ENCODE measurements at places on chromosomes 4 and X. TPM values are rescaled to one million over a fixed set of nuclear protein-coding genes. Genes with fewer than 3 reads are reported as not detected.

DNA sequence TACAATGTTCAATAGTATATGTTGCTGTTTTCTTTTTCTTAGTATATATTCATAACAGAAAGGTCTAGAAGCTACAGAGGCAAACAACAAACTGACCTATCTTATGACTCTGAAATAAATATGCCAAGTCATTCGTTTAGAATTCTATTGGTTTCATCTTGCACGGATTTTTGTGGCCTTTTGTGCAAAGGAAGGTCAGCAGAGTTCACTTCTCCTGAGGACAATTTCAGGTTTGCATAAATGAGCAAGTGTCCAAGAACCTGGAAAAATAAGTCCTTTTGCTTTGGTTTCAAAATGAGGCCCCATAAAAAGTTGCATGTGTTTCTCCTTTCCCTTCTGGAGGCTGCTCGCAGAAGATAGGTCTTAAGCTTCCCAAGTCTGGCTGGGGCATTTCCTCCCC, 156.9 kb downstream of the APBB2 start:
- H3K27me3 ChIP-seq, result no peaks in the 10 kb centered on the region
- H3K4me1 ChIP-seq, result 0 out of 2 replicates have a peak, but pooled peaks cover 4% of the 10 kb centered on the region
- H3K4me3 ChIP-seq, result no peak overlapping the region
- 0 out of 2 replicates have a peak overlapping the region, but pooled peaks have one; percentile 32 for H3K27ac ChIP-seq

DNA sequence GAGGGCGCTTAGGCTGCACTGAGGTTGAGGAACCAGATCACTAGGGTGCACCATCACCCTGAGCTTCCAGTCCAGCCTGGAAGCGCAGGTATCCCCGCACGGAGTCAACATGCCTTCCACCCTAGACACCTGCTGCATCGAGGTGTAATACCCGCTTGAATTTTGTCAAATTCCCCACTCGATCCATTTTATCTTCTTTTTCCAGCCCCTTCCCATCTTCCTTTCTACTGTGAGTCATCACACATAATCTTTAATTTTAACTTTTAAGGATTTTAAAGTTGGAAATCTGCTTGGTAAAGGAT, 821 bp downstream of the PLK4 start:
- H3K4me3 ChIP-seq, result peak overlapping the region; percentile 83
- H3K4me1 ChIP-seq, result peaks cover 10% of the 10 kb centered on the region
- no peaks in the 10 kb centered on the region for H3K27me3 ChIP-seq
- no peak overlapping the region for H3K27ac ChIP-seq
- no peaks in the 10 kb centered on the region for H3K36me3 ChIP-seq

DNA sequence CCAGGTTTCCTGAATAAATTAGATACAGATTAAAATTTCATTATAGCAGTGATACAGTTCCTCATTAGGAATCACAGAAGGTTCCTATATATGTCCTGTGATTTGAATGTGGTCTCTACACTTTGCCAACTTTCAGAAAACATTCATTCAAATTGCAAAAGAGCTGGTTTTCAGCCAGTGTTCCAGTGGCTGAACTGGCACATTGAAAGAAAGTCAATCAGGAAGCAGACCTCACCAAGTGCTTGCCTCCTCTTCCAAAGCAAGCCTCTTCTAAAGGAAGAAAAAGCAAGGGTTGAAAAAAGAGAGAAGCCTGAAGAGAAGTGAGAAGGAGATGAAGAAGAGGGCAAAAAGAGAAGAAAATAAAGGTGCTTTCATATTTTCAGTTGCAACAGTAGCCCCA, 12.7 kb downstream of the KLHL34 start:
- DNase-seq, result no peak
- no peaks in the 10 kb centered on the region for H3K27me3 ChIP-seq
- H3K36me3 ChIP-seq, result no peaks in the 10 kb centered on the region
- no peak overlapping the region for H3K4me3 ChIP-seq
- no peak overlapping the region for H3K27ac ChIP-seq

DNA sequence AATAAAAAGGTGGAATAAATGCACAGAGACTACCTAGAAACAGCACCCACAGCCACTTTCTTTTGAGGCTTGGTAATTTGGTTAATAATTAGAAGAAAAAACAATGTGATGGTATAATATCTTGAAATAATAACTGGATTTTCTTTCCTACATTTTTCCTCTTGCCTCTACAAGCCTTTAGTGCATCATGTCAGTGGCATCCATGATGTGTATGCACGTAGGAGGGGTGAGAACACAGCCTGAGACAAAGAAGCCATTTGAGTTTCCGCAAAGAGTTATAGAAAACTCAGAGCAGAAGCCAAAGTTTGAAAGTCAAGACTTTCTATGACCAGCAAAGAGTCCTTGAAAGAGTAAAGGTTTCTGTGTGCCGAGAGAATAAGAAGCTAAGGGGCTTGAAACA, 461.3 kb downstream of the BCOR start:
- H3K4me1 ChIP-seq, result no peaks in the 10 kb centered on the region
- DNase-seq, result no peak
- H3K27ac ChIP-seq, result no peak overlapping the region

GRCh38 chr4:105765690-105766407, 57.3 kb downstream of the GSTCD start:
- peak; percentile 28 for DNase-seq
- no peaks in the 10 kb centered on the region for H3K4me1 ChIP-seq
- H3K27ac ChIP-seq, result peak overlapping the region; percentile 43
- no peaks in the 10 kb centered on the region for H3K27me3 ChIP-seq
- H3K4me3 ChIP-seq, result no peak overlapping the region

DNA sequence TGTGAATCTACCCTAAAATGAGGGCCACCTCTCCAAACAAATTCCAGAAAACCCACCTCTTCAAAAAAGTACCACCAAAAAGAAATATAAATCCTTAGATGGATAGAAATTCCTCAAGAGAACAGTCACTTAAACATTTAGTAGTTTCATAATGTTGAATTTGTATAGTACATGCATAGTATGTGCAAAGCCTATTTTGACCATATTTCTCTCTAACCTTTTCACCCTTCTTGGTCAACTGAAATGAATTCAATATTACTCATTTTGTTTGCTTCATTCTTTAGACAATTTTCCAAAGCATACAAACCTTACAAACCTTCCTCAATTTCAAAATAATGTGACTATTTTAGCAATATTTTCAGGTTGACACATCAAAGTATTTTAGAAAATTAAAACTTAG, 4.1 kb downstream of the RHOXF1 start:
- DNase-seq, result no peak
- H3K4me1 ChIP-seq, result no peaks in the 10 kb centered on the region
- H3K4me3 ChIP-seq, result no peak overlapping the region
- H3K27me3 ChIP-seq, result no peaks in the 10 kb centered on the region
- H3K27ac ChIP-seq, result no peak overlapping the region

DNA sequence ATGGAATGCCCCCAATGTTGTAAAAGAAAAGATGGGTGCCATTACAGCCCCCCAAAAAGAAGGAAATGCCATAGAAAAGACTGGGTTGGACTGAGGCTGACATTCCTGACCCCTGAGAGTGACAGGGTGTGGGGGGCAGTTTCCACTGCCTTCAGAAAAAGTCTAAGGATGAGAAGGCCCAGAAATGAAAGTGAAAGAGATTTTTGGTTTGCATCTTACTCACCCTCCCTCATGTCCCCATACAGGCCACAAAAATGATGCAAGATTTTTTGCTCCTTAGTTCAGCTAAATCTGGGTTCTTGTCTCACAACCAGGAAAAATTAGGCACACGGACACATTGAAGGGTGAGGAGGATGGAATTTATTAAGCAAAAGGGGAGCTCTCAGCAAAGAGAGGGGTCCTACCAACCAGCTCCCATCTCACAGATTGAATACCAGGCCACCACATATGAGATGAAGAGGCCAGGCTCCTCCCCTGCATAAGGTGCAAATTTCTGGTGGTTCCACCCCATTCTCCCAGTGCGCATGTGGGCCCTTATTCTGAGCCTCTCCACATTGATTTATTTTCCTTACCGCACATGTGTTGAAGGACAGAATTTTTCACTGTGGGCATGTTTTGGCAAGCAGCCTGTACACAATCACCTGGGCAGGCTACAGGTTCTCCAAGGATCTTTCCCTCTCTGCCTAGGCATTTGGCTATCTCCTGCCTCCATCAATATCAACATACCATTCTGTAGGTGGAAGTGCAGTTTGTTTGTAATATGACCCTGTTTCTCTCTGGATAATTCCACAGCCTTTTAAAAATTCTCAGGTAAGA, 18.8 kb downstream of the PPP4R3C start:
- DNase-seq, result no peak
- H3K4me3 ChIP-seq, result no peak overlapping the region
- no peaks in the 10 kb centered on the region for H3K27me3 ChIP-seq
- no peak overlapping the region for H3K27ac ChIP-seq

- no peak overlapping the region for H3K4me3 ChIP-seq
- H3K27ac ChIP-seq, result peak overlapping the region; percentile 66
- DNase-seq, result peak; percentile 86
- no peaks in the 10 kb centered on the region for H3K36me3 ChIP-seq
Observed at GRCh38 chr4:184331268-184331995, 113.8 kb upstream of the ENPP6 start.

DNA sequence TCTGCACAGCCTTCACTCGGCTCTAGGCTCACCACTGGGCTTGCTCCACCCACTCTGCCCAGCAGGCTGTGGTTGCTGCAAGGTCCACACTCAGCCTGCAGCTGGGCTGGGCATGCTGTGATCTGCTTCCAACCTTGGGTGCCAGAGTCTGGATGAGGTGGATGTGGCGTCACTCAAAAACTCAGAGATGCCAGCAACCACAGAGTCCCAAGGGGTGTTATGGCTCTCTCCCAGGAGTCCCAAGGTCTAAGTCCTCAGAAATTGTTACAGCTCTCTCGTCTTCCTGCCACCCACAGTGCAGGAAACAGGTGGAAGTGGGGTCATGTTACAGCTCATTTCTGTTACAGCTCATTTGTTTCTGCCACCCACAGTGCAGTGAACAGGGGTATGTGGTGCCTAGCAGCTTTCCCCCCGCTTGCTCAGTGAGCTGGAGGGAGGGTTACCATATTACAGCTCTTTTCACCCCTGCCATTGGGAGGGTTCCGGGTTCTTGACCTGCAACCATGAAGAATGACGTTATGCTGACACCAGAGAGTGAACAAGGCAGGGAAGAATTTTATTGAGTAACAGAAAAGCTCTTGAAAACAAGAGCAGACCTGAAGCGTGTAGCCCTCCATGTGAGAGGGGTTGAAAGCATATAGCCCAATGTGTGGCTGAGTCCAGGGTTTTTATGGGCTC, 893.9 kb downstream of the PCDH7 start:
- no peak overlapping the region for H3K4me3 ChIP-seq
- H3K27me3 ChIP-seq, result no peaks in the 10 kb centered on the region
- no peaks in the 10 kb centered on the region for H3K4me1 ChIP-seq
- H3K36me3 ChIP-seq, result no peaks in the 10 kb centered on the region
- H3K27ac ChIP-seq, result no peak overlapping the region

DNA sequence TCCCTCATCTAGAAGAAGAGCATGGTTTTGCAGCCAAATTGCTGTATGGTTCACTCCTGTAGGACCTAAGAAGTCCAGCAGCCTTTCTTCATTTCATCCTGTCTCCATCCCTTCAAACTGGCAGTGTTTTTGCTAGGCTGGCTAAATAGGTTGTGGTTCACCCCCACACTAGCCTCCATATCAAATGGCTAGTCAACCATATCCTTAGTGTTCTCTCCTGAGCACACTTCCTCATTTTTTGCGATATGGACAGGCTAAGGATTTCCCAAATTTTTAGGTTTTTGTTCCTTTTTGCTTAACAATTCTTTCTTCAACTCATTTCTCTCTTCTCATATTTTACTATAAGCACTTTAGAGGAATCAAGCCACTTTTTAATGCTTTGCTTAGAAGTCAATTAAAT, 98.8 kb upstream of the NOCT start:
- no peak overlapping the region for H3K4me3 ChIP-seq
- DNase-seq, result no peak
- H3K27me3 ChIP-seq, result no peaks in the 10 kb centered on the region
- no peak overlapping the region for H3K27ac ChIP-seq

DNA sequence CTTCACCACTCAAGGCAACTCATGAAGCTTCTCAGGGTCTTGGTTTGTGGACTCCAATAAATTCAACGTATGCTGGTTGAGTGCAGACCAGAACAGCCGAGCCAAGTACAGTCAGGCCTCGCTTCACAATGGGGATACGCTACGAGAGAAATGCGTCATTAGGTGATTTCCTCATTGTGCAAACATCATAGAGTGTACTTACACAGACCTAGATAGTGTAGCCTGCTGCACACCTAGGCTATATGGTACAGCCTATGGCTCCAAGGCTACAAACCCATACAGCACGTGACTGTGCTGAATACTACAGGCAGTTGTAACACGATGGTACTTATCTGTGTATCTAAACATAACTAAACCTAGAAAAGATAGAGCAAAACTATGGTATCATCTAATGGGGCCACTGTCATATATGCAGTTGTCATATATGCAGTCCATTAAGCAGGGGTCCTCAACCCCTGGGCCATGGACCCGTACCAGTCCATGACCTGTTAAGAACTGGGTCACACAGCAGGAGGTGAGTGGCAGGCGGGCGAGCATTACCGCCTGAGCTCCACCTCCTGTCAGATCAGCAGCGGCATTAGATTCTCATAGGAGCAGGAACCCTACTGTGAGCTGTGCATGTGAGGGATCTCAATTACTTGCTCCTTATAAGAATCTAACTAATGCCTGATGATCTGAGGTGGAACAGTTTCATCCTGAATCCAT, 31.5 kb downstream of the RTL5 start:
- no peak overlapping the region for H3K4me3 ChIP-seq
- DNase-seq, result no peak
- H3K27ac ChIP-seq, result no peak overlapping the region
- no peaks in the 10 kb centered on the region for H3K4me1 ChIP-seq
- H3K36me3 ChIP-seq, result no peaks in the 10 kb centered on the region
- H3K27me3 ChIP-seq, result peaks cover 20% of the 10 kb centered on the region

DNA sequence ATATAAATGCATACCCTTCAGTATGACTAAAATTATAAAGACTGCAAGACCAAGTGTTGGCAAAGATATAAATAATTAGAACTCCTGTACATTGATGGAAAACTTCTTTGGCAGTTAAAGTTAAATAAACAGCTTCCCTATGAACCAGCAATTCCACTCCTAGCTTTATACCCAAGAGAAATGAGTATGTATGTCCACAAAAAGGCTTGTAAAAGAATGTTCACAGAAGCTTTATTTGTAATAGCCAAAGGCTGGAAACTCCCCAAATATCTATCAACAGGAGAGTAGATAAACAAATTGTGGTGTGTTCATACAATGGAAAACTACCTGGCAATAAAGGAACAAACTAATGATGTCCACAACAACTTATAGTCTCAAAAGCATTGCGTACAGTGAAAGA, 184.8 kb downstream of the AMELX start:
- no peaks in the 10 kb centered on the region for H3K4me1 ChIP-seq
- no peaks in the 10 kb centered on the region for H3K36me3 ChIP-seq
- no peak overlapping the region for H3K27ac ChIP-seq
- H3K27me3 ChIP-seq, result no peaks in the 10 kb centered on the region
- no peak overlapping the region for H3K4me3 ChIP-seq
- no peak for DNase-seq

- DNase-seq, result no peak
- no peak within 1 kb of the TSS for H3K4me3 ChIP-seq
- no peaks in the 10 kb centered on the region for H3K4me1 ChIP-seq
- no peaks in the 10 kb centered on the region for H3K36me3 ChIP-seq
- peaks cover 38% of the 10 kb centered on the region for H3K27me3 ChIP-seq
Observed at GRCh38 chrX:153321381-153322124, at the start of gene PNMA6F. Gene PNMA6F (minus strand): TSS chrX:153321767. CDS start chrX:153320674, 1,093 bp downstream.

GRCh38 chrX:47743504-47743903, 84.5 kb upstream of the UXT start:
- no peaks in the 10 kb centered on the region for H3K27me3 ChIP-seq
- H3K27ac ChIP-seq, result no peak overlapping the region
- H3K4me1 ChIP-seq, result no peaks in the 10 kb centered on the region
- no peaks in the 10 kb centered on the region for H3K36me3 ChIP-seq
- no peak for DNase-seq
- no peak overlapping the region for H3K4me3 ChIP-seq

CLNK gene
- not detected for total RNA-seq

PRICKLE3 gene
- total RNA-seq, result 13.1 TPM

TENM3 gene
- not detected for total RNA-seq

PLP1 gene
- not detected for total RNA-seq

TNIP3 gene
- total RNA-seq, result 0.63 TPM

GYPE gene
- not detected for total RNA-seq

UGT2B11 gene
- total RNA-seq, result not detected

PRRG1 gene
- 34.4 TPM for total RNA-seq
